ENCODE measurements at places on chromosomes 3 and 15.
A peak's percentile ranks its signal among the peaks of the same experiment; 100 is the strongest.

GRCh38 chr3:196471551-196471950 is 32.0 kb downstream of the RNF168 start:
- no peaks in the 10 kb centered on the region for H3K27me3 ChIP-seq
- H3K27ac ChIP-seq = no peak overlapping the region
- no peaks in the 10 kb centered on the region for H3K36me3 ChIP-seq
- H3K4me3 ChIP-seq = no peak overlapping the region
- no peaks in the 10 kb centered on the region for H3K4me1 ChIP-seq

DNA sequence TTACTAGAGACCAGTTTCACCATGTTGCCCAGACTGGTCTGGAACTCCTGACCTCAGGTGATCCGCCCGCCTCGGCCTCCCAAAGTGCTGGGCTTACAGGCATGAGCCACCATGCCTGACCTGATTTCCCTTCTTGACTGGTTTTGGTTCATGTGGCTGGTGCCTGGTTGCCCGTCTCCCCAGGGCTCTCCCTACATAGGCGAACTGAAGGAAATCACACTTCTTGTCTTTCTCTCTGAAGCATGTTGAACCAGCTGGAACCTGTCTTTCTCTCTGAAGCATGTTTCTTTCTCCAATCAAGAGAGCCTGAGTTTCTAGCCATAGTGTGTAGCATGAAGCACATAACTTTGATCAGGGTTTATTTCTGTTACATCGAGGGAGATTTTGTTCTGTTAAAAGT is 16.3 kb upstream of the SAMD7 start:
- no peak overlapping the region for H3K4me3 ChIP-seq
- no peak for DNase-seq
- no peaks in the 10 kb centered on the region for H3K4me1 ChIP-seq

GRCh38 chr3:119469418-119470189 is 841 bp downstream of the POGLUT1 start:
- H3K4me3 ChIP-seq = peak overlapping the region; percentile 88
- H3K4me1 ChIP-seq = peaks cover 24% of the 10 kb centered on the region
- peaks cover 28% of the 10 kb centered on the region for H3K36me3 ChIP-seq
- no peaks in the 10 kb centered on the region for H3K27me3 ChIP-seq
- DNase-seq = no peak

DNA sequence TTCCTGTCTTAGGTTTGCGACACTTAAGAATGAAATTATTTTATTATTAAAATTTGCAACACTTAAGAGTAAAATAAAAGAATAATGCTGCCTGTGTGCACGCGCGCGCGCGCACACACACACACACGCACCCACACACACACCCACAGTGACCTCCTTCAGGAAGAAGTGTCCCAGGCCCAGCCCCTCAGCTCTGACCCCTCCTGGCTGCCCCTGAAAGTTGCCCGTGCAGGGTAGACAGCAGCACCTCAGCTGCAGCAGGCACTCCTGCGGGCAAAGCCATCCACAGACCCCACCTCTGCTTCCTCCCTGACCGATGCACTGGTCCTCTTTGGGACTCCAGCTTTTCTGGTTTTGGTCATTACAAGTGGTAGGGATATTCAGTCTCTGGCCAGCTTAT is 478.2 kb downstream of the NTRK3 start:
- no peak overlapping the region for H3K27ac ChIP-seq
- no peak overlapping the region for H3K4me3 ChIP-seq
- no peaks in the 10 kb centered on the region for H3K36me3 ChIP-seq

DNA sequence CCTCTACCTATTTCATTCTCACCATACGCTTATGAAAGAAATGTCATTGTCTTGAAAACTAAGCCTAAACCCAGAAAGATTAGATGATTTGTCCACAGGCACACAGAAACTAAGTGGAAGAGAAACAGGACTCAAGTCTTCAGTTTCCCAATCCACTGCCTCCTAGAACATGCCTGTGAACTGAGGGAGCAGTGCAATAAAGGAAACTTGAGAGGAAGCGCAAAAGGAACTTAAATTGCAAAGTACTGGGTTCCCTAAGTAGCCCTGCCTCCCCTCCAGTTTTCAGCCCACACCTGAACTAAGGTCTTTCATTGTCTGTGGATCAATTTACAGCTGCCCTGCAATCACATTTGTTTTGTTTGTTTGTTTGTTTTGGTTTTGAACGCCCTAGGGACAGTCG is 56.7 kb upstream of the TSEN2 start:
- no peak overlapping the region for H3K4me3 ChIP-seq
- DNase-seq = no peak
- H3K27ac ChIP-seq = no peak overlapping the region

- no peak overlapping the region for H3K4me3 ChIP-seq
- no peaks in the 10 kb centered on the region for H3K27me3 ChIP-seq
- DNase-seq = no peak
- no peaks in the 10 kb centered on the region for H3K36me3 ChIP-seq
- no peak overlapping the region for H3K27ac ChIP-seq
Observed at GRCh38 chr3:166889241-166889640, 490.9 kb downstream of the ZBBX start.

- H3K36me3 ChIP-seq = peaks cover 64% of the 10 kb centered on the region
- DNase-seq = no peak
- peaks cover 11% of the 10 kb centered on the region for H3K4me1 ChIP-seq
- no peaks in the 10 kb centered on the region for H3K27me3 ChIP-seq
- no peak overlapping the region for H3K27ac ChIP-seq
- no peak overlapping the region for H3K4me3 ChIP-seq
Observed at GRCh38 chr3:195872800-195873199, 35.6 kb downstream of the TNK2 start.

- no peaks in the 10 kb centered on the region for H3K36me3 ChIP-seq
- H3K4me1 ChIP-seq = peaks cover 6% of the 10 kb centered on the region
- peaks cover 9% of the 10 kb centered on the region for H3K27me3 ChIP-seq
- H3K27ac ChIP-seq = no peak overlapping the region
- peak; percentile 87 for DNase-seq
Observed at GRCh38 chr3:46558184-46559043, 7.7 kb downstream of the LRRC2 start.

GRCh38 chr3:40637906-40638305 is 113.1 kb downstream of the ZNF621 start:
- no peaks in the 10 kb centered on the region for H3K27me3 ChIP-seq
- H3K36me3 ChIP-seq = no peaks in the 10 kb centered on the region
- H3K4me1 ChIP-seq = no peaks in the 10 kb centered on the region
- no peak for DNase-seq
- no peak overlapping the region for H3K4me3 ChIP-seq

DNA sequence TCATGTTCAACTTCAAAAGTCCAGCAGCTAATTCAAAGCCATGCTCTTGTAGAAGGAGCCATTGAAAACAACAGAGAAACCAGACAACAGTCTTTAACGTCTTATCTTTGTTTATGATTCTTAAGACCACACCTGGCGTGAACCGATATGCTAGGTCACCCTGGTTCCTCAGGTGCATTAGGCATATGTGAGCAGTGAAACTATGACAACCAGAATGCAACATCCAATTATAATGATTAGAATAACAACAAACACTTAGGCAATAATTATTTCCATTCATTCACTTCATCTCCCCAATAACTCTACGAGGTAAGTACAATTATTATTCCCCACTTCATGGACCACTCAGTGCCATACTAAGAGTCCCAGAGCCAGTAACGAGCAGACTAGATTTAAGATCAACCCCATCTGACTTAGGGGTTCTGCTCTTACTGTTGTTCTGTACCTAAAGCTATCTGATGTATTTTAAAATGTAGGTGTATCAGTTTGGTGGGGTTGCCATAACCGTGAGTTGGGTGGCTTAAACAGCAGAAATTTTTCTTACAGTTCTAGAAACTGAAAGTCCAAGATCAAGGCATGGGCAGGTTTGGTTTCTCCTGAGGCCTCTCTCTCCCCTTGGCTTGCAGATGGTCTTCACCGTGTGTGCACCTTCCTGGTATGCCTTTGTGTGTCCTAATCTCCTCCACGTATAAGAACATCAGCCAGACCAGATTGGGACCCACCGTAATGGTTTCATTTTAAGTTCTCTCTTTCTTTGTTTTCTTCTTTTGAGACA is 997.8 kb upstream of the CFAP20DC start:
- no peaks in the 10 kb centered on the region for H3K27me3 ChIP-seq
- no peak for DNase-seq
- peaks cover 17% of the 10 kb centered on the region for H3K4me1 ChIP-seq
- no peak overlapping the region for H3K4me3 ChIP-seq
- H3K36me3 ChIP-seq = no peaks in the 10 kb centered on the region

DNA sequence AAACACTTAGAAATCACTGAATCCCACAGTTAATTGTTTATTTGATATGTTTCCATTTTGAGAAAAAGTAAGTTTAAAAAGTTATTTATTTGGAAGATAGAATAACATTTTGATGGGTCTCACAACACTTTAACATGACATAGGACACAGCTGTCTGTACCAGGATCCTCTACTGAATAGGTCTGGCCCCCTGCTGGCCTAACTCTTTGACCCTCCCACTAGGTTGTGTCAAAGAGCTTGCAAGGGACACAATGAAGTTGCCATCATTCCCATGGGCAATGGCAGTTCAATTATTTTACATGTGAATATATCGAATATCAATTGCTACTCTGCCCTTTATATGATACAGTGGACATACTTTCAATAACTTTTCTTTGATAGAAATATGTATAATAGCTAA is 138.9 kb downstream of the EPHA3 start:
- H3K27ac ChIP-seq = no peak overlapping the region
- H3K27me3 ChIP-seq = no peaks in the 10 kb centered on the region
- no peaks in the 10 kb centered on the region for H3K36me3 ChIP-seq
- H3K4me3 ChIP-seq = no peak overlapping the region
- H3K4me1 ChIP-seq = no peaks in the 10 kb centered on the region
- no peak for DNase-seq

- H3K27me3 ChIP-seq = no peaks in the 10 kb centered on the region
- no peaks in the 10 kb centered on the region for H3K36me3 ChIP-seq
- H3K4me3 ChIP-seq = no peak overlapping the region
- no peak overlapping the region for H3K27ac ChIP-seq
- DNase-seq = no peak
- no peaks in the 10 kb centered on the region for H3K4me1 ChIP-seq
Observed at GRCh38 chr3:129525341-129525968, 3.0 kb upstream of the RHO start.

- no peak overlapping the region for H3K4me3 ChIP-seq
- H3K36me3 ChIP-seq = no peaks in the 10 kb centered on the region
- no peaks in the 10 kb centered on the region for H3K4me1 ChIP-seq
- no peak overlapping the region for H3K27ac ChIP-seq
- no peak for DNase-seq
Observed at GRCh38 chr3:67076607-67077006, 78.5 kb downstream of the KBTBD8 start.

DNA sequence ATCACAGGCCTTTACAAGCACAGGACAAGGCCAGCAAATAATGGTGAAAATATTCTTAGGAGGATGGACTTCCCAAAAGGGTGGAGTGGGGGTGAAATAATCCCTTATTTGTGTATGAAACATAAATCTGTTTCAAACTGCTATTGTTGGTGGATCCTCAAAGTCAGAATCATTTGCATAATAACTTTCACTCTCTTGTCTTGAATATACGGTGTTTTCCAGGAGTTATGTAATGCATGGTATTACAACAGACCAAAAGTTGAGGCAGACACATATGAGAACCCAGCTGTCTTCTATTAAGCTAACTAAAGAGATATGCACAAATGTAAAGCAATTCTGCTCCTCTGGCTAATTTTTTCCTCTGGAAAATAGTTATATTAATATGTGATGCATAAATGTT is 57.7 kb downstream of the PRTG start:
- H3K36me3 ChIP-seq = no peaks in the 10 kb centered on the region
- DNase-seq = no peak
- H3K27me3 ChIP-seq = no peaks in the 10 kb centered on the region
- H3K4me3 ChIP-seq = no peak overlapping the region
- H3K27ac ChIP-seq = no peak overlapping the region

DNA sequence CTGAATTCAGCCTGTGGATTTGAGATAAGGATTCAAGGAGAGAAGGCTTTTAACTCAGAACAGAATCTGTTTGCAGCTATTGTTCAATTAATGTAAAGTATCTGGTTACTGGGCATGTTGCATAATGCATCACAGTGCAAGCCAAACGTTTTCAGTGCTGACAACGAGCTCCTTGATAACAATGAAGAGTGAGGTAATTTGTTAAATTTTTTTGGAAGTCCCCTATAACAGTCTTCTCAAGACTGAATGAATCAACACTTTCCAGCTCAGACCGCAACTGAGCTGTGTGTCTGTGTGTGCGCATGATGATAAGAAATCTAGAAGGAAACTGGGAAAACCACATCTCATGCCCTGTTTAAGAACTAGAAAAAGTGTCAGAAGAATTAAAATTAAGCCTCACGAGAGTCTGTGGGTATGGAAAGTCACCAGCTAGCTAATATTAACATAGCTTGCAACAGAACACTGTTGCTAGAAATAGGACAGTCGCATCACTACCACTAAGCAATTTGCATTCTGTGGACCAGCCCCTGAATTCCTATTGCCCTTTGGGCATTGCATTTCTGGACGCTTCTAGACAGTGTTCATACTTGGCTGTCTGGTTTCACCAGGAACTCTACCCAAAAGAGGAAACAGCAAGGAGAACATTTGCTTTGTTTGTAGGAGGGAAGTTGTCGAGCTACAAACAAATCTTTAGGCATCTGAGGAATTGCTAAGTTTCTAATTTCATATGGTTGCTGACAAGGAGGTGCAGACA is 43.7 kb upstream of the ATP2C1 start:
- peaks cover 4% of the 10 kb centered on the region for H3K4me1 ChIP-seq
- no peak overlapping the region for H3K27ac ChIP-seq
- H3K4me3 ChIP-seq = no peak overlapping the region
- H3K36me3 ChIP-seq = no peaks in the 10 kb centered on the region
- no peaks in the 10 kb centered on the region for H3K27me3 ChIP-seq
- peak; percentile 17 for DNase-seq

DNA sequence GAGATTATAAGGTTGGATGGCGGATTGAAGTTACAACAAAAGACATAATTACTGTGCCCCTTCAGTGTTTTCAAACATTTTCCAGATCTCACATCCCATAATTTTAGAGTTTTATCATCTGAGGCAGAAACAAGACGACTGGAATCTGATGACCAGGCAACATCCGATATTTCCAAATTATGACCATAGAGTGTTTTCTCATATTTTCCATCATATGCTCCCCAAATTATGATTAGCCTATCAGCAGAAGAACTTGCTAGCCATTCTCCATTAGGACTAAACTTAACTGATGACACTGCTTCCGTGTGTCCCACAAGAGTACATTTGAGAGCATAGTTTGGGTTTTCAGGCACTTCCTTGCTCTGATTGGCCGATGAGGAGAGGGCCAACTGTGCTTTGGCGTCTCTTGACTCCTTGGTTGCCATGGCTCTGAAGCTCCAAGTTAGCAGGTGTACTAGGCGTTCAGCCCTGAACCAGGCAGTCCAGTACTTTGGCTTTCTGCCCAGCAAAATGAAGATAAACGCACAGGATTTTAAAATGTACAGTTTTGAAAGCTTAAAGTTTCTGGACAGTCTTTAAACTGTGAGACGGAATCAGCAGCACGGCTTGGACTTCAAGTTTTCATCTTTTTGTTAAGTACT is 638 bp downstream of the WDR5B start:
- H3K4me3 ChIP-seq = peak overlapping the region; percentile 86
- DNase-seq = peak; percentile 22
- peaks cover 14% of the 10 kb centered on the region for H3K4me1 ChIP-seq
